ENCODE measurements at places on chromosomes 3 and 15.

- no peak for DNase-seq
- peaks cover 22% of the 10 kb centered on the region for H3K27me3 ChIP-seq
- no peaks in the 10 kb centered on the region for H3K4me1 ChIP-seq
- H3K36me3 ChIP-seq: no peaks in the 10 kb centered on the region
- no peak overlapping the region for H3K27ac ChIP-seq
- H3K4me3 ChIP-seq: no peak overlapping the region
Measured at GRCh38 chr15:76084256-76084655, 24.5 kb downstream of the TMEM266 start.

- H3K36me3 ChIP-seq: no peaks in the 10 kb centered on the region
- no peak for DNase-seq
- H3K4me1 ChIP-seq: peaks cover 28% of the 10 kb centered on the region
- peak overlapping the region; percentile 90 for H3K27ac ChIP-seq
- H3K27me3 ChIP-seq: no peaks in the 10 kb centered on the region
Measured at GRCh38 chr3:43689766-43690399, 855 bp upstream of the ABHD5 start.

- peaks cover 1% of the 10 kb centered on the region for H3K27me3 ChIP-seq
- H3K27ac ChIP-seq: no peak overlapping the region
- H3K4me1 ChIP-seq: no peaks in the 10 kb centered on the region
- no peak for DNase-seq
Measured at GRCh38 chr3:13838421-13838820, 41.5 kb downstream of the WNT7A start.

GRCh38 chr3:149393345-149394160 is 16.1 kb upstream of the TM4SF1 start:
- DNase-seq: peak; percentile 66
- H3K27ac ChIP-seq: no peak overlapping the region
- no peaks in the 10 kb centered on the region for H3K36me3 ChIP-seq
- H3K27me3 ChIP-seq: peaks cover 4% of the 10 kb centered on the region
- H3K4me1 ChIP-seq: no peaks in the 10 kb centered on the region

- no peak overlapping the region for H3K4me3 ChIP-seq
- H3K27me3 ChIP-seq: peaks cover 12% of the 10 kb centered on the region
- DNase-seq: no peak
- H3K27ac ChIP-seq: no peak overlapping the region
Measured at GRCh38 chr15:94059013-94059587, 172.3 kb upstream of the MCTP2 start.

- no peaks in the 10 kb centered on the region for H3K27me3 ChIP-seq
- H3K27ac ChIP-seq: no peak overlapping the region
- H3K4me1 ChIP-seq: no peaks in the 10 kb centered on the region
- H3K36me3 ChIP-seq: peaks cover 6% of the 10 kb centered on the region
- no peak for DNase-seq
Measured at GRCh38 chr3:37571269-37571668, 290.4 kb upstream of the CTDSPL start.

- H3K27me3 ChIP-seq: peaks cover 1% of the 10 kb centered on the region
- H3K36me3 ChIP-seq: no peaks in the 10 kb centered on the region
- H3K27ac ChIP-seq: no peak overlapping the region
- no peak overlapping the region for H3K4me3 ChIP-seq
Measured at GRCh38 chr15:59312205-59312604, 60.5 kb downstream of the MYO1E start.

DNA sequence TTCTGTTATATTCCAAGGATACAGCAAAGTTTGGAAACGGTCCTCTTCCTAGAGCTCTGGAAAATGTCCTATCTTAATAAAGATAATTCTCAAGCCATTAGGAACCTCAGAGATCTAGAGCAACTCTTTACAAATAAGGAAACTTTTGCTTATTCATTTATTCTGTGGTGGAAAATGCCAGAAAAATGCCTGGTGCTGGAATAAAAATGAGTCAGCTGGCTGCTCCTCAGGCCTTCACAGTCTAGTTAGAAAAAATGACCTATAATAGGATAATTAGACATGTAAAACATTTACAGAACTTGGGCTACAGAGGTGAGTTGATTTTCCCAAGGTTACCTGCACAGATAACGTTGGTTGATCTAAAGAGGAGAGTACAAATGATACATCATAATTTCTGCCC is 372.5 kb downstream of the NLGN1 start:
- no peaks in the 10 kb centered on the region for H3K27me3 ChIP-seq
- H3K4me1 ChIP-seq: no peaks in the 10 kb centered on the region
- no peak overlapping the region for H3K4me3 ChIP-seq
- H3K27ac ChIP-seq: no peak overlapping the region
- DNase-seq: no peak

GRCh38 chr3:97793420-97794019 is 28.3 kb upstream of the CRYBG3 start:
- no peak overlapping the region for H3K27ac ChIP-seq
- peak; percentile 2 for DNase-seq
- H3K36me3 ChIP-seq: no peaks in the 10 kb centered on the region

DNA sequence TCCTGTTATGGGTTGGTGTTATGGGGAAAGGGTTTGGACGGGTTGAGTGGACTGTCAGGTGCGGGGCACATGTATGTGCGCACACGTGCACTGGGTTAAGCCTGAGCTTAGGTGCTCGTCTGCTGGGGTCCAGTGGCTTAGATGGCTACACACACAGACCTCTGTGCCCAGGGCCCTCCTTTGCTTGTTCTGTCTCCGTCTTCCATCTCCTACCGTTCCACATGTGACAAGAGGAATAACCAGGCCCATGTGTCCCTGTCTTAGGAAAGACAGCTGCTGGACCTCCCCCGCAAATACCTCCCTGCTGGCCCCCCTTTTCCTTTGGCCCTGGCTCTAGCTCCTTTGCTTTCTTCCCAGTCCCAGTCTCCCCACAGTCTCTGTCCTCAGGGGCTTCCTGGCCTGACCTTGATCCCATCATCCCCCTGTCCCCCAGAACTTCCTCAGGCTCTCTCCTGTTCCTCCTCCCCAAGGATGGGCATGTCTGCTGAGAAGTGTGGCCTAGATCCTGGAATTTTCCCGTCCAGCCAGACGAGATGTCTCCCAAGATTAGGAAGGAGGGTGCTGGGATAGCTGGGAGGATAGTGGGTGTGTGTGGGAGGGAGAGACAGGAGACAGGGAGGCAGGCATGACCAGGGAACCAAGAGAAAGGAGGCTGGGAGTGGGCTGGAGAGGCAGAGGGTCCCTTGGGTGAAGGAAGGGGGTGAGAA is 797 bp upstream of the THPO start:
- H3K4me3 ChIP-seq: peak overlapping the region; percentile 33
- H3K27ac ChIP-seq: no peak overlapping the region
- peaks cover 45% of the 10 kb centered on the region for H3K27me3 ChIP-seq
- H3K36me3 ChIP-seq: no peaks in the 10 kb centered on the region

DNA sequence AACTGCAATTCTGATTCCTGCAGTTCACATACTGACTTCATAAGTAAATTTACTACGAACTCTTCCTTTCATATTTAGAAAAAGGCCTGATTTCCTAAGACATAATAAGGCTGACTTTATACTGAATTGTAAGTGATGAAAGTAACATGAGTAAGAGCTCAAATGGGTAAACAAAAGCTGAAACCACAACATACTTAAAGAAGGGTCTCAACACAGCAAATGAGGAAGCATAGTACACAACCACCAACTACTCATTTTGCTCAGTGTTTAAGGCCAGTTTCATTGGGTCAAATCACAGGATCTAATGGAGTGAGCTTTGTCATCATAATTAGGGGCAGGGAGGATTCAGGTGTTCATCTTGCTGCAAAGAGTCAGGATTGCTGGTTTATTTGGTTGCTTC is 81.4 kb downstream of the SETD2 start:
- H3K36me3 ChIP-seq: peaks cover 45% of the 10 kb centered on the region
- peaks cover 15% of the 10 kb centered on the region for H3K4me1 ChIP-seq
- H3K27me3 ChIP-seq: no peaks in the 10 kb centered on the region
- H3K4me3 ChIP-seq: no peak overlapping the region
- DNase-seq: no peak

DNA sequence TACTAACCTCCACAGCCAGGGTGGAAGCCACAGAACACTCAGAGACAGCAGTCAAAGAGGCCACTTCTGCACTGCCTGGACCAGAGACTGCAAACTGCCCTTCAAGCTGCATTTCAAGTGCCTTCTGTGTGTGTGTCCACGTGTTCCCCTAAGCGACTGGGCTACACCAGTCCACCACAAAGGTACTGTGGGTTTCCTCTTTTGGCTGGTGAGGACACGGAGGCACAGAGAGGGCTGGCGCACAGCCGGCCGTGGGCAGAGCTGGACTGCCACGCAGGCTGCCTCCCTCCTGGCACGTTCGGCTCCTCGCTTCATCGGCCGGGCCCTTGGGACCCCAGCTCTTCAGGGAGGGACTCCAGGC is 60.9 kb downstream of the MGLL start:
- no peak overlapping the region for H3K27ac ChIP-seq
- peak; percentile 15 for DNase-seq
- H3K36me3 ChIP-seq: no peaks in the 10 kb centered on the region
- H3K4me1 ChIP-seq: peaks cover 21% of the 10 kb centered on the region

GRCh38 chr15:51966192-51966591 is 5.4 kb downstream of the LEO1 start:
- no peak for DNase-seq
- H3K27me3 ChIP-seq: no peaks in the 10 kb centered on the region
- H3K4me3 ChIP-seq: no peak overlapping the region
- H3K4me1 ChIP-seq: peaks cover 31% of the 10 kb centered on the region
- H3K27ac ChIP-seq: no peak overlapping the region
- peaks cover 49% of the 10 kb centered on the region for H3K36me3 ChIP-seq

- H3K27ac ChIP-seq: peak overlapping the region; percentile 89
- DNase-seq: peak; percentile 65
- no peaks in the 10 kb centered on the region for H3K27me3 ChIP-seq
- peak overlapping the region; percentile 11 for H3K4me3 ChIP-seq
Measured at GRCh38 chr15:63970621-63971426, 75.5 kb downstream of the DAPK2 start.

GRCh38 chr3:134600206-134600605 is 50.6 kb downstream of the KY start:
- H3K27me3 ChIP-seq: peaks cover 5% of the 10 kb centered on the region
- H3K4me3 ChIP-seq: no peak overlapping the region
- no peak overlapping the region for H3K27ac ChIP-seq
- no peak for DNase-seq
- H3K36me3 ChIP-seq: no peaks in the 10 kb centered on the region

DNA sequence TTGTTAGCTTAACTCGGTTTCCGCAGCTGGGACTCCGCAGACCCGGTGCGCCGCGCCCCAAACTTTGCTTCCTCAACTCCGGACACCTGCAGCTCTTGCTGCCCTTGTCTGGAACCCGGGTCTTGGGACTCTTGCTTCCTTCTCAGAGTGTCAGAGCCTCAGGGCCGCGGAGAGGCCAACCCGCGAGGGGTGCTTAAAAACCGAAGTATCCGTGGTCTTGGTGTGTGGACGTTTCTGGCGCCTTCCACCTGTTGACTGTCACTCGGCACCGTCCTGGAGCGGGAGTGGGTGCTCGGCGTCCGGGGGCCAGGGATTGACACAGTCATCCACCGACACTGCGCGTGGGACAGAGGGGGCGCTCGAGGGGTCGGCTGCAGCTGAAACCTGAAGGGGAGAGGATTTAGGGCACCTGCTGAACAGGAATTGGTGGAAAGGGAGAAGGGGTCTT is 386 bp downstream of the SQOR start:
- H3K4me1 ChIP-seq: peaks cover 42% of the 10 kb centered on the region
- no peaks in the 10 kb centered on the region for H3K27me3 ChIP-seq
- peak overlapping the region; percentile 99 for H3K4me3 ChIP-seq
- peaks cover 34% of the 10 kb centered on the region for H3K36me3 ChIP-seq
- peak overlapping the region; percentile 94 for H3K27ac ChIP-seq

- H3K36me3 ChIP-seq: peaks cover 44% of the 10 kb centered on the region
- no peaks in the 10 kb centered on the region for H3K27me3 ChIP-seq
- DNase-seq: no peak
- H3K4me3 ChIP-seq: no peak overlapping the region
- H3K4me1 ChIP-seq: peaks cover 21% of the 10 kb centered on the region
- peak overlapping the region; percentile 92 for H3K27ac ChIP-seq
Measured at GRCh38 chr3:37054370-37054769, 61.1 kb downstream of the MLH1 start.

- no peak for DNase-seq
- no peaks in the 10 kb centered on the region for H3K27me3 ChIP-seq
- no peaks in the 10 kb centered on the region for H3K4me1 ChIP-seq
- H3K36me3 ChIP-seq: peaks cover 34% of the 10 kb centered on the region
- no peak overlapping the region for H3K4me3 ChIP-seq
Measured at GRCh38 chr3:20147361-20147760, 38.6 kb downstream of the SGO1 start.

- no peak for DNase-seq
- no peak overlapping the region for H3K4me3 ChIP-seq
- H3K27ac ChIP-seq: no peak overlapping the region
Measured at GRCh38 chr3:105674437-105675065, 194.3 kb downstream of the CBLB start.

GRCh38 chr3:45528429-45528828 is 66.1 kb upstream of the LIMD1 start:
- peak; percentile 50 for DNase-seq
- H3K4me3 ChIP-seq: no peak overlapping the region
- H3K27ac ChIP-seq: no peak overlapping the region
- H3K36me3 ChIP-seq: peaks cover 21% of the 10 kb centered on the region
- peaks cover 15% of the 10 kb centered on the region for H3K4me1 ChIP-seq
- no peaks in the 10 kb centered on the region for H3K27me3 ChIP-seq

- H3K27me3 ChIP-seq: peaks cover 13% of the 10 kb centered on the region
- H3K4me3 ChIP-seq: no peak overlapping the region
- no peaks in the 10 kb centered on the region for H3K4me1 ChIP-seq
- no peak overlapping the region for H3K27ac ChIP-seq
- no peak for DNase-seq
Measured at GRCh38 chr15:38829086-38829485, 264.5 kb upstream of the RASGRP1 start.

DNA sequence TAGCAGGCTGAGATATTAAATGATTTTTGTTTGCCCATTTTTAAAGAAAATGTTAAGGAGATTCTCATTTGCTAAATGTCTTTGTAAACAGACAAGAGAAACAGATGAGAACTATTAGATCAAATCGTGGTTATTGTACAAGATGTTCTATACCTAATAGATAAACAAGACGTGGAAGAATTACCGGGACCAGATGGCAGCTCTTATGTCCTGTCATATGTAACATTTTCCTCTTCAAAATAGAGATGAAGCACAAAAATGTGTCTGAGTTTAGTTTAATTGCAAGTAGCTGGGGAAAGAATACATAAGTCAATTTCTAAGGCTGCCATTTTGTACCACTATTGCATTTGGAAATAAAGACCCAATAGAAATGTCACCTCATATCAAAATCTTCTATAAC is 553.7 kb downstream of the TUSC7 start:
- no peak overlapping the region for H3K4me3 ChIP-seq
- H3K27ac ChIP-seq: no peak overlapping the region
- no peak for DNase-seq
- no peaks in the 10 kb centered on the region for H3K27me3 ChIP-seq
- H3K4me1 ChIP-seq: no peaks in the 10 kb centered on the region
- H3K36me3 ChIP-seq: no peaks in the 10 kb centered on the region

Data from activated CD8-positive, alpha-beta T cell treated with anti-CD3 and anti-CD28 coated beads for 36 hours (primary cell).